ENCODE measurements at places on chromosomes 1 and 21. TPM values are rescaled to one million over a fixed set of nuclear protein-coding genes. Genes with fewer than 3 reads are reported as not detected.

TRIM62 gene
- polyA plus RNA-seq: 7.0 TPM

CAPZA1 gene
- polyA plus RNA-seq: 212 TPM

LRRC39 gene
- polyA plus RNA-seq: not detected

MACO1 gene
- polyA plus RNA-seq: 7.5 TPM

KCNJ9 gene
- polyA plus RNA-seq: not detected

TRABD2B gene
- not detected for polyA plus RNA-seq

SEMA6C gene
- 1.5 TPM for polyA plus RNA-seq

OR2L3 gene
- polyA plus RNA-seq: not detected

MRPL37 gene
- 58.8 TPM for polyA plus RNA-seq

DNA sequence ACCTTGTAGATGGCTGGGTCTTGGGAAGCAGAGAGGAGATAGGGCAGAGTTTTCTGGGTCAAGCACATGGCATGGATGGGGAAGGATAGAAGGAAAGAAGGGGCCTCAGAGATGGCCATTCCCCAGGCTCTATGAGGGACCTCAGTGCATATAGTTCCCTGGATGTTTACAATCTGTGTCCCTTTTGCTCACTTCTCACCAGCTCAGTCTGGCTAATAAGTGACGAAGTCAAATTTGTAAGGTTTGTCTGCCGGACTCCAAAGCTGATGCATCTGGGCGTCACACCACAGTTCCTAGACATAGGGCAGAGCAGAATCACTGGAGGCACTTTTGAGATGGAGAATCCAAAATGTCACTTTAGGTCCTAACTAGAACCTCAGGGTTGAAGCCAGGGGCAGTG lies 416.4 kb upstream of the PROX1 start:
- H3K27ac ChIP-seq: no peak overlapping the region
- H3K36me3 ChIP-seq: no peaks in the 10 kb centered on the region

DNA sequence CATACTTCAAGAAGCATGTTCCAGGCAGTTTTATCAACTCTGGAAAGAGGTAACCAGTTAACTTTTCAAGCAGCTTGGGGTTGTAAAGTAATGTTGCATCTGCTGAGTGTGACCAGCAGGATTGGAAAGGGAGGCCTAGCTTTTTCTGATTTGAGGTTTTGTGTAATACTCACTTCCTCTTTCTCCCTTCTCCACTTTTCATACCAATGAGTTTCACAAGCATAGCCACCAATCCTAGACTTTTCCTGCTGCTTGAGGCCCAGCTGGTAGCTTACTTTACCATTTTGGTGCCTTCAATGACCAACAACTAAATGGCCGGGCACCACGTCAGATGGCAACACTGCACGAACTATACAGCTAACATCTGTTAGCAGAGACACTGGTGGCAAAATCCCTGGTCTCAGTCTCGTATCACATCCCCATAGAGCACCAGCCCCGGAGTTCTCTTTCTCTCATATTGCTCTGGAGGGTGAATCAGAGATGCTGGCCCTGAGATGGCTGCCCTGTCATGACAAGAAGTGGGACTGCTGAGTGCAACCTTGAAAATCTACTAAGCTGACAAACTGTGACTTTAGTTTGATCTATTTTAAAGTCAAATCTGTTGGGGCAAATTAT lies 14.8 kb upstream of the GPR88 start:
- H3K27ac ChIP-seq: no peak overlapping the region
- no peaks in the 10 kb centered on the region for H3K4me1 ChIP-seq
- no peak overlapping the region for H3K4me3 ChIP-seq
- no peak for DNase-seq

DNA sequence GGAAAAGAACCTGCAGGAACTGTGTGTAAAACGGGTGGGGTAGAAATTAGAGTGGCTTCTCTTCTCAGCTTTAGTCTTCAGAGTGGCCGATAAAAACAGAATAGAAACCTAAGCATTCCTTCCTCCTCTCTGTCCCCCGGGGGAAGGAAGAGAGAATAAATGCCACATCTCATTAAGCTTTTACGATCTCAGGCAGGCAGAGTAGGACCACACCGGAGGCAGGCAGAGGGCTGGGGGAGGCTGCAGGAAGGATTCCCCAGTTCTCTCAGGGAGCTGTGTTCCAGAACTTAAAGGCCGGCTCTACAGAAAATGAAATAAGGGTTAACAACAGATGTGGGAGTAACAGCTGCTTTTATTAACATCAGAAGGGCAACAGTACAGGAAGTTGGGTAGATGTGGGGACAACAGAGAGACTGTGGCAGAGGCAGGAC lies 24.5 kb upstream of the MEF2D start:
- peaks cover 31% of the 10 kb centered on the region for H3K4me1 ChIP-seq
- H3K27ac ChIP-seq: no peak overlapping the region
- no peak overlapping the region for H3K4me3 ChIP-seq
- no peak for DNase-seq
- no peaks in the 10 kb centered on the region for H3K27me3 ChIP-seq

GRCh38 chr1:24380508-24380907 lies 33.1 kb downstream of the STPG1 start:
- no peak overlapping the region for H3K27ac ChIP-seq
- H3K27me3 ChIP-seq: no peaks in the 10 kb centered on the region
- no peak overlapping the region for H3K4me3 ChIP-seq
- peaks cover 4% of the 10 kb centered on the region for H3K36me3 ChIP-seq
- peaks cover 5% of the 10 kb centered on the region for H3K4me1 ChIP-seq

GRCh38 chr21:37546299-37546908 lies 179.8 kb downstream of the DYRK1A start:
- no peak overlapping the region for H3K4me3 ChIP-seq
- no peak for DNase-seq
- no peak overlapping the region for H3K27ac ChIP-seq
- H3K27me3 ChIP-seq: no peaks in the 10 kb centered on the region
- peaks cover 8% of the 10 kb centered on the region for H3K4me1 ChIP-seq

GRCh38 chr1:157948312-157949073 lies 45.0 kb upstream of the KIRREL1 start:
- DNase-seq: no peak
- H3K4me3 ChIP-seq: no peak overlapping the region
- H3K27ac ChIP-seq: no peak overlapping the region
- H3K27me3 ChIP-seq: no peaks in the 10 kb centered on the region
- H3K36me3 ChIP-seq: no peaks in the 10 kb centered on the region

DNA sequence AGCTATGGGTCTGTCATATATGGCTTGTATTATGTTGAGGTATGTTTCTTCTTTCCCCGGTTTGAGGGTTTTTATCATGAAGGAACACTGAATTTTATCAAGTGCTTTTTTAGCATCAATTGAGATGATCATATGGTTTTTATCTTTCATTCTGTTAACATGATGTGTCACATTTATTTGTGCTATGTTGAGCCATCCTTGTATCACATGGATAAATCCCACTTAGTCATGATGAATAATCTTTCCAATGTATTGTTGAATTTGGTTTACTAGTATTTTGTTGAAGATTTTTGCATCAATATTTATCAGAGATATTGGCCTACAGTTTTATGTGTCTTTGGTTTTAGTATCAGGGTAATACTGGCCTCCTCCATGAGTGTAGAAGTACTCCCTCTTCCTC lies 61.7 kb downstream of the GPR137B start:
- H3K27me3 ChIP-seq: no peaks in the 10 kb centered on the region
- H3K4me3 ChIP-seq: no peak overlapping the region

DNA sequence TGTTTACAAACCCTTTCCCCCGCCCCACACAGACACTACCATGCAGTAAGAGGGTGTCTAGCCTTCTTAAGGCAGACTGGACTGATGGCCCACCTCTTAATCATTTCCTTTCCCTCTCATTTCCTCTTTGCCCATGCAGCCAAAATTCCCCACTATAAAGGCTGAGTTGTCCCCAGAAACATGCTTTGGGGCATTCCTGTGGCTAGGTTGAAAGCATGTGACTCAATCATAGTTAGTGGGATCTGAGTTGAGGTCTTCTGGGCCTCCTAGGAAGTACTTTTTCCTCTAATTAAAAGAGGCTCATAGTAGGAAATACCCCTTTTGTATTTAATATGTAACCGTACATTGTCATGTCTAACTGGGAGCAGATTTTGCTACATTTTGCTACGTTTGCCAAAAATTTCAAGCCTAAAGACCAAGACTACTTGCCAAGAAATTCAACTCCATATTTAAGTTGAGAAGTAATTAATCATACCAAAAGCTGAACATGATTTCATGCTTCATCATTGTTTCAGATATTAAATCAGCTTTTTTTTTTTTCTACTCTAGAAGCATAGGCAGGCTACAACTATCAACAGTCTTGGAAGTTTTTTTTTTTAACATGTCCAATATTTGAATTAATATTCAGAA lies 174.7 kb downstream of the ADGRL4 start:
- no peak for DNase-seq
- H3K27ac ChIP-seq: no peak overlapping the region
- no peak overlapping the region for H3K4me3 ChIP-seq
- peaks cover 2% of the 10 kb centered on the region for H3K4me1 ChIP-seq
- no peaks in the 10 kb centered on the region for H3K36me3 ChIP-seq

DNA sequence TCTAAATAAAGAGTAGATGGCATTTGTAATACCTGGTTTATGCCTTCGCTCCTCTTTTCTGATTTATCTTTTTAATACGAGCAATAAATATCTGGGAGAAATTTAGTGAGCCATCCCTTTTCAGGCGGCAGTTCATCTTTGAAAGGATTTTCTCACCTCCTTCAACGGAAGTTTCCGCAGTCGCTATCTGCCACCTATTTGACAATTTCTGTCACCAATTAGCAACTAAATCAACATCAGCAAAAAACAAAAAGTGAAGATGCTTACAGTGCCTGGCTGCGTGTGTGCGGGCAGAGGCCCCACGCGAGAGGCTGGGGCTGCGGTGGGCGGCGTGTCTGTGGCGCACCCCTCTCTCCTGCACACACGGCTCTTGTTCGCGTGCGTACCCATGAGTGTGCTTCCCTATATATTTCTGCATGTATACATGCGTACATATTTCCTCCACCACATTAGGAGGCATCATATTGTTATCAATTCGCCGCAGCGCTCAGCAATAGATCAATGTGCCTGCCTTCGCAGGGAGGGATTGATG lies 117.3 kb upstream of the BARHL2 start:
- H3K27me3 ChIP-seq: peaks cover 74% of the 10 kb centered on the region
- H3K27ac ChIP-seq: no peak overlapping the region

DNA sequence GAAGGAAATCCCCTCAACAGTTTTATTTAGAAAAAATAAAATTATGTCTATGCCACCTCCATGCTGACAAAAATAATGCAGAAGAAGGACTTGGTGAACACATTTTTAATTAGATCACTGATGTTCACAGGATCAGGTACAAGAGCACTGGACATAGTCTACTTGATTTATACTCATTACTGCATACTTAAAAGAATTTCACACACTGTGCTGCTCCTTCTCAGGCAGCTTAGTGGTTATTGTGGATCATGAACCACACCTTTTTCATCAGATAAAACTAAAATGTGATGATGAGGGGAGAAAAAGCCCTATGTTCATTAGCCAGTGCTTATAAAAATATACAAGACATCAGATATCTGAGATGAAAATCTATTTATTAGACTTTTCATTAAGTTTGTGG lies 103.3 kb upstream of the DPH5 start:
- DNase-seq: peak; percentile 38
- peak overlapping the region; percentile 26 for H3K4me3 ChIP-seq
- no peaks in the 10 kb centered on the region for H3K36me3 ChIP-seq
- no peaks in the 10 kb centered on the region for H3K27me3 ChIP-seq
- H3K4me1 ChIP-seq: peaks cover 51% of the 10 kb centered on the region

DNA sequence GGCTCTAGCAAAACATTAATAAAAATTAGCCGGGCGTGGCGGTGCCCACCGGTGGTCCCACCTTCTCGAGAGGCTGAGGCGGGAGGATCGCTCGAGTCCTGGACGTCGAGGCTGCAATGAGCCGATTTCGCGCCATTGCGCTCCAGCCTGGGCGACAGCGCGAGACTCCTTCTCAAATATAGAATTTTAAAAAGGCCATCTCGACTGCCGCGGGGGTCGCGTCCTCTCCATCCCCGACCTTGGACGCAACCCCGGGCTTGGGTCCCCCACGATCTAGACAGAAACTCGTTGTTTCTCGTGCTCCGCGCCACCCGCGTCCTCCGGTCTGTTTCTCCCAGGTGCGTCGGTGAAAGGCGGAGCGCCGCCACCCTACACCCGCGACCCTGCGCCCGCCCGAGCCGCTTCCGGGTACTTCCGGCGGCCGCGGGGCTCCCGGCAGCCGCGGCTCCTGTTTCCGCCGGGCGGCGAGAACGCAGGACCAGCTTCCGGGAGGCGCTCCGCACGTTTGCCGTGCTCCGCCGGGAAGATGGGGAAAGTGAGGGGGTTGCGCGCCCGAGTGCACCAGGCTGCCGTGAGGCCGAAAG lies at the start of gene SLX9:
Gene SLX9 (plus strand): TSS at position 498 of the 584 bp plus-strand sequence. CDS start 29 bp downstream, at position 527.
- H3K4me3 ChIP-seq: peak within 1 kb of the TSS; percentile 86
- H3K4me1 ChIP-seq: peaks cover 40% of the 10 kb centered on the region
- peak within 1 kb of the TSS; percentile 70 for H3K27ac ChIP-seq
- H3K36me3 ChIP-seq: peaks cover 8% of the 10 kb centered on the region
- DNase-seq: peak; percentile 63
- no peaks in the 10 kb centered on the region for H3K27me3 ChIP-seq

DNA sequence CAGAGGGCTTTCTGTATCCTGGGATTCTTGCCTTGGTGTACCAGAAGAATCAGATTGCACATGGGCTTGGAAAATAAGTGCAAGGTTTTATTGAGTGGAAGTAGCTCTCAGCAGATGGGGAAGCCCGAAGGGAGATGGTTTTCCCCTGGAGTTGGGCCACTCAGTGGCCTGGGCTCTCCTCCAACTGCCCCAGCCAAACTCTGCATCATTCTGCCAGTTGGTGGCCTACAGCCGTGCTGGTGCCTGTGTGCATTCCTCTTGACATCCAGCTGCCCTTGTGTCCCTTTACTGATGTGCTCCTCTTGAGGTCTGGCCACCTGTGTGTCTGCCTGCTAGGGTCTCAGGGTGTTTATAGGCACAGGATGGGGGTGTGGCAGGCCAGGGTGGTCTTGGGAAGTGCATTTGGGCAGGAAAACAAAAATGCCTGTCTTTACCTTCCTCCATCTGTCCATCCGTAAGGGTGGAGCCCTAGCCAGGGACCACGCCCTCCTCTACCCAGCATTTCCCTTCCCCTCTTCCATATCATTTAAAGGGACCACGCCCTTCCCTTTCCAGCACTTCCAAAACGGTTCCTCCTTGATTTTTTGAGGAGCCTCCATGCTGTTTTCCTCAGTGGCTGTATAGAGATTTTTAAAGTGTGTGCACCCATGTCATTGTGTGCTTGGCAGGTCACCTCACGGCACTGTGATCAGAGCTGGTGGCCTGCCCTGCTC lies 18.9 kb downstream of the SNAP47 start:
- DNase-seq: no peak
- H3K27me3 ChIP-seq: no peaks in the 10 kb centered on the region
- no peak overlapping the region for H3K27ac ChIP-seq
- H3K4me3 ChIP-seq: no peak overlapping the region
- peaks cover 9% of the 10 kb centered on the region for H3K36me3 ChIP-seq

All from CD8-positive, alpha-beta memory T cell (primary cell).